ENCODE measurements at places on chromosomes 6 and 20.

GRCh38 chr6:12048609-12049008, 36.5 kb downstream of the HIVEP1 start:
- DNase-seq: no peak

DNA sequence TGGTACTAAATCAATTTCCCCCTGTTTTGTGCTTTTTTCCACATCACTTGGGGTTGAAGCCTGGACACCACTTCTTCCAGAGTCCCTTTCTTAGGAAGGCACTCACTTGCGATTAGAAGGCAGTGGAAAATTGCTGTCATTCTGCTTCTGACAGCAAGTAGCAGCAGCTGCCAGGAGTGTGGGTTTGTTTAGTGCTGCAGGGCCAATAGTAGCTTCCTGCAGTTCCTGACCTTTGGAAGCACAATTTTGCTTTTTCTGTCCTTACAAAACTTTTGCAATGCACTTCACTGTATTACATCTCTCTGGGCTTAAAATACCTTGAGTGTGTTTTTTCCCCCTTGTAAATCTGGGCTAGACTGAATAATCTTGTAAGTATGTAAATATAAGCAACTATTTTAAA, 12.5 kb upstream of the HLA-DRA start:
- DNase-seq: no peak

DNA sequence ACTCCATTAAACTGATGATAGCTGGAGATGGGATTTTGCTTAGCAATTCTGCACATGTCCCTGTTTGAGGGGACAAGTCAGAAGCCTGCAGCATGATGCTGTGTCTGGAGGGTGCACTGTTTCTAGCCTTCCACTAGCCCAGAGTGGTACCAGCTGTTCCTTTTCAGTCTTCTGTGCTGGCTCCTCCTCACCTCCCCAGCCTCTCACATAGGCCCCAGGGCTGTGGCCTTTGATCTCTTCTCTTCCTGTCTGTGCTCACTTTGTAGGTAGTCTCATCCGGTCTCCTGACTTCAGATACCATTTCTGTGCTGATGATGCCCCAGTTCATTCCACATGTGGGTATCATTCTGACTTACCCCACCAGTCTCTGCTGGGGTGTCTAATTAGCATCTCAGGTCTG, 126.3 kb downstream of the HIVEP1 start:
- DNase-seq: no peak

DNA sequence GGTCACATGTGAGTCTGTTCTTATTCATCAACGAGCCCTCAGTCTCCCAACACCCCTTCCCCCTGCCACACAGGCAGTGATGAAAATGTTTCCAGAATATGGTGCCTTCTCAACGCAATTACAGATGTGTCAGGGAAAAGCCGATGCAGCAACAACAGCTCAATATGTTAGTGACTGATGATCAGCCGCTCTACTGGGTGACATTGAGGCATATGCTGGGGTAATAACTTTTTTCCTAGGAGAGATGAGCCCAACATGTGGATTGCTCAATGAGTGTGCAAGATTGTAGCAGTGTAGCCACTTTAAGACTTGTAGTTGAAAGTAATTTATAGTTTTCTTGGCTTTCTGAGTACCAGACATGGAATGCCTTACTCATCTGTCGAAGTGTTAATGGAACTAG, 49.4 kb downstream of the DTD1 start:
- no peak for DNase-seq

DNA sequence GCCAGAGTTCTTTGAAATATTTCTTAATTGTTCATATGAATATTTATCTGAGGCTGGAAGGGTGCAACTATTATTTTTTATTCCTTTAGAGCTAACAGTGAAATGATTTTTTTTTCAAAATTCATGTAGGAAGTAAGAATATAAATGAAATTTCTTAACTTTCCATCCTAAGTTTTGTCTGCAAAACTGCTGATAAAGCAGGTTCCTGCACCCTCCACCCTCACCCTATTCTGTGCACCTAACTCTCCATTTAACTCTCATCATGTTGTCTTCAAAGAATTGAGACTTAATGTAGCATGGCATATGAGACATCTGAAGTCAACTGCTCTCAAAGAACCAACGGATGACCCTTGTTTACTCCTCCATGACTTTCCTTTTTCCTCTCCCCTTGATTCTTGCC, 23.5 kb upstream of the MANEA start:
- no peak for DNase-seq

DNA sequence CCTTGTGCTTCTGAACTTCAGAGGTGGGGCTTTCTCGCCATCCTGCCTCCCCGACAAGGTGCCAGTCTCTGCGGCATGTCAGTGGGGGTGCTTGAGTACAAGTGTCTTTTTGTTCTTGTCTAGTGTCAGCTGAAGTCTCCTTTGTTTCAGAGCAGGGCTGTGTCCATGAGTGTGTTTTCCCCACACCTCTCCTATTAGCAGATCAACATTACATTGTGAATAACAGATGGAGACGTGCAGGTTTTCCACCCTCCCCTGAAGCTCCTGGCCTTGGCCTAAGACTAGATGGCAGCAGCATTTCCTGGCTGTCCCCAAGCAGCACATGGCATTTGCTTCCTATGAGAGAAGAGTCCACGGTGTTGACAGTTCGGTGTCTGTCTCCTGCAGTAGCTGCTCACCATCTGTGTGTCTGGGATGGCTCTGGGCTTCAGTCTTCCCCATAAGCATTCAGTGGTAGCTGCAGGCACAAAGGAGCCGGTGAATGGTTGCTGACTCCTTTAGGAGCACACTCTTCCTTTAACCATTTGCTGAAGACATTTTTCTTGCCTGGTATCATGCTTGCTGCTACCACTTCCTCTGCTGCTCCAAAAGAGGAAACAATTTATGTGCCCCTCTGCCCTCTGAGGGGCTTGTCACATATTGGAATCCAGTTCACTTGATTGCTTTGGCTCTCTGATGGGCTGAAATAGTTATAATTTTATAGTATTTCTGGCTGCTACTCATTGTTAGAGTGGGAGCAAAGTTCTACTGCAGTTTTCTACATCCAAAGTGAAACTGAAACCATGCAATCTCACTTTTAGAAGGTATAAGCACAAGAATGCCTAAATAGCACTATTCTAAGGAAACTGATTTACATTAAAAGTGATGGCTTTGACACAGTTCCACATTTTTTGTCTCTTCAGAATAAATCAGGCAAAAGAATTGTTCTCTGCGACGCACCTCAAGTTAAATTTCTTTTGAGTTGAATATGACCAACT, 913.0 kb downstream of the C6orf118 start:
- no peak for DNase-seq

DNA sequence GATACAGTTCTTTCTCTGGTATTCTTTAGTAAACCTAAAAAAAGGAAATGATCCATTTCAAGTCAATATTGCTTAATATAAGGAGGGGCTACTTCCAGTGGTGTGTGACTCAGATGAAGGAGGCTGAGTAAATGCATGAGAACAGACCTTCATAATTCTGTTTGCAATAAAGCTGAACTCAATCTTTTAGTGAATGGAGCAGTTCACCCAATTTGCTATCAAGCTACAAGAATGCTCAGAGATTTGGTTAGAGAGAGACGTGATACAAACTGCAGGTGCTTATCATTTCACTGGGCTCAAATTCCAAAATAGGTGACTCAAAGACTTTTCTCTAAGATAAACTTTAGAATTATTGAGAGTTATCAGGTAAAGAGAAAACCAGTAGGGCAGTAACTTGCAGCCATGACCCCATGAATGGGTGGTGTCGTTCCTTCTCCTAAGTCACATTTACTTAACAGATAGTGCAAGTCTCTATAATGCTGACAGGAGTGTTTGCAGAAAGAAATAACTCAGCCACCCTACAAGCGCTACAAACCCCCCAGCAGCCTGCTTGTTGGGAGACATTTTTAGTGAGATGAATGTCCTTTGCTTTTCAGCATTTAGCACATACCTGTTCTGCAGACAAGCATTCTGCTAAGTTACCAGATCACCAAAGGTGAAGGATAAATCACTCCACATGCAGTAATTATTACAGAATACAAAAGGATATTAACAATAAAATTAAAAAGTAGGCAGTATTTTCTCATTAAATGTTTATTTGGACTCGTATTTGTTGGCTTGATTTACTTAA, 16.4 kb upstream of the BLOC1S5 start:
- no peak for DNase-seq

DNA sequence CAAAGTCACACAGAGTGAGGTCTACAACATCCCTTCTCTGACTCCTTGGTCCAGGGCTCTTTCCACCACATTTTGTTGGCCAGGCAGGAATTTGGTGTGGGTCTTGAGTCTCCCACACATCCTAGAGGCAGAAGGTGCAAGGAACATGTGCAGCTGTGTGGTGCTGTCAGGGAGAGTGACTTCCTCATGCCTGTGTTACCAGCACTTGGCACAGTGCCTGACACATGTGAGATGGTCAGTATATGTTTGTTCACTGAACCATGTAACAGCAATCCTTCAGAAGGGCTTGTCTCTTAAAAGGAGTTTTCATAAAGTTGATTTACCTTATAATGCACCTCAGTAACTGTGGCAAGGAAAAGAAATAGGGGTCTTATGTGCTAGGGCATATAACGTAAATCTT, 168.5 kb downstream of the CDC5L start:
- no peak for DNase-seq

DNA sequence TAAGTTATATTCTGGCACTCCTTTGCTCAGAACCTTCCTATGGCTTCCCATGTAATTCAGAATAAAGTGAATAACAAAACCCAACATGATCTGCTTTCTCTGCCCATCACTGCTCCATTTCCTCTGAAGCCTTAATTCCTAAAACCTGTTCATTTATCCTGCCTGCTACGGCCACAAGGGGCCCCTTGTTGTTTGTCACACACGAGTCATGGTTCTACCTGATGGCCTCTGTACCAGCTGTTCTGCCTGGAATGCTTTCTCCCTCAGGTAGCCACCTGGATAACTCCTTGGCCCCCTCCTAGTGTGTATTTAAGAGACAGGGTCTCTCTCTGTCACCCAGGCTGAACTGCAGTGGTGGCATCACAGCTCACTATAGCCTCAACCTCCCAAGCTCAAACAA, 26.8 kb downstream of the ERGIC3 start:
- DNase-seq: no peak

Data from activated naive CD8-positive, alpha-beta T cell treated with anti-CD3 and anti-CD28 coated beads, Interleukin-2, amount 50 U/mL, for 16 hours (primary cell).